Amniotic epithelial cell (primary cell): ENCODE measurements at places on chromosomes 3 and 15.

DNA sequence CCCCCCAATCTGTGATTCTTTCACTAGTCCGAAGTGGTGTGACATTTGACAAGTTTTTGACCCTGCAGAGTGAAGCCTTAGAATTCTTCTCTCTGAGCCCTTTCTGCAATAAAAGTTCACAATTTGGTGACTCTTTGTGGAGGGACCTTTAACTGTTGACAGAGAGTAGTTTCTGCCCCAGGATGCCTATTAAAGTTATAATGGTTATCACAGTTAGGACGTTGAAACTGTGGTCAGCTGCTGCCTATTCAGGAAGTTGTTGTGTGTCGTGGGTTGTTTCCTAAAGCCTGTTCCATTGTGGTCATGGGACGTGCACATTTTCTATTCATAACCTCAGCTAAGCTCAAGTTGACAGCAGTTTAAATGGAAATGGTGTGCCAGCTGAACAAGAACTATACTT is 274.5 kb downstream of the NEK10 start:
- DNase-seq: no peak

GRCh38 chr3:87798567-87798947 is 260.2 kb downstream of the CGGBP1 start:
- no peak for DNase-seq

DNA sequence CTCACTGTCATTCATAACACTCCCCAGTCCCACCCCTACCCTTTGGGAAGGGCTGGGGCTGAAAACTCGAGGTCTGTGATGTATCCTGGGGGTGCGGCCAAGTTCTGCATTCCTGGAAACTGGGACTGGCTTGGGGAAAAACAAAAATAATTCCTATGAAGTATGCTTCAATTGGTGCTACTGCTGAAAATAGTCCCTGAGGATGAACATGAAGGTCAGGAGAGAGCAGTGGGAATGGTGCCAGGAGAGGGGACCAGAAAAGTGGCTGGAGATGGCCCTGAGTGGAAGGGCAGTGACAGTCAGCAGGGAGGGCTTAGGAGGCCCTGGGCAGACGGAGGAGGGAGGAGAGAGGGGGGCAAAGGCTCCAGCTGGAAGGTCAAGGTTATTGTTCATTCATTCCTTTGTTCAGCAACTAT is 4.8 kb upstream of the ISLR start:
- no peak for DNase-seq

DNA sequence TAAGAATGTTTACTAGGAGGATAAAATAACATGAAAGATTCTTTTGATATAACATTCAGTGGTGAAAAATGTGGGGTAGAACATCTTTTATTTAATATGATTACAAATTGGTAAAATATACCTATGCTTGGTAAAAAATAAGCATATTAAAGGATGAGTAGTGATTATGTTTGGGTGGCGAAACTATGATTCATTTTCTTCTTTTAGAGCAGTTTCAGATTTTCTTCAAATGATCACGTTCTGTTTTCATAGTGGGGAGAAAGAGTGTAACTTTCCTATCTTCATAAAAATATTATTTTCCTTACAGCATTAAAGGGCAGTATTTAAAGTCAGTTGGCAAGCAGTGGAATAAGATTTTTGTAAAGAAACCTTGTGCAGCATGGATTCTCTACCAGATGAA is 15.5 kb downstream of the DZIP3 start:
- no peak for DNase-seq

GRCh38 chr15:88463870-88464532 is 3.2 kb downstream of the MRPL46 start:
- DNase-seq: no peak

DNA sequence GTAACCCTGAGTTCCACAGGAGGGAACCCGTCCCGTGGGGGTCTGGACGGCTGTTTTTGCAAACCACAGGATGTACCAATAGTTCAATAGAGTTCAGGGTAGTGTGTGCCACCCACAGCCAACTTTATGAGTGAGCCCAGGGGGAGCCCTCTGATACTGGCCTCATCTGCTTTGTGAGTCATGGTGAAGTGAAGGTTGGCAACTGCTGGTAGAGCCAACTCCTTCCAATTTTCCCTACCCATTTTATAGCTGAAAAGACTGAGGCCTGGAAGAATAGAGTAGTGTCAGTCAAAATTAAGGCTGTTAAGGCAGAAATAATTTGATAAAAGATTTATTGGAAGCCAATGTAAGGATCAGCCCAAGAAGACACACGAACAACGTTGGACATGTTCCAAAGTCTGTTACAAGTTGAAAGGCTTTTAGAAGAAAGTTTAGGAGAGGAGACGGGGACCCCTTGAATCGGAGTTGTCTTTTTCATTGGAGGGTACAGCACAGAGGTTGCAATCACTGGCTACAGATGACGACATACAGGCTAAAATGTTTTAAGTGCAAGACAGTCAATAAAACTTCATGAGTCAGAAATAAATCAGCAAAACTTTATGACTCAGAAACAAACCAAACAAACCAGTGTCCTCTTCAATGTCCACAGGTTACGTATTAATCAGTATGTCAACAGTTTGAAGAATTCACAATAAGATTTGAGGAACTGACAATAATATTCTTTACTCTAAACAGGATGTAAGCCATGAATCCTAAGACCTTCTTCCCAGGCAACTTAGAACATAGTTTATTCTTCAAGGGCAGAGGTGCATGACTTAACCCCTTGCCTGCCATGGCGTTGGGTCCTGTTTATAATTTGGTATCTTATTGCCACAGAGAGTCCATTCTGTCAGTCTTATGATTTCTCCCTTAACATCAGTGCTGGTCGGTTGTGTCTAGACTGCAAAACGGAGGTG is 62.9 kb upstream of the NR2E3 start:
- DNase-seq: peak; percentile 84

- peak; percentile 53 for DNase-seq
Observed at GRCh38 chr3:30751610-30752299, 142.7 kb downstream of the GADL1 start.

- DNase-seq: no peak
Observed at GRCh38 chr15:51668446-51668845, 12.9 kb upstream of the SCG3 start.

- DNase-seq: peak; percentile 32
Observed at GRCh38 chr3:126620738-126621137, 34.2 kb downstream of the TXNRD3 start.

DNA sequence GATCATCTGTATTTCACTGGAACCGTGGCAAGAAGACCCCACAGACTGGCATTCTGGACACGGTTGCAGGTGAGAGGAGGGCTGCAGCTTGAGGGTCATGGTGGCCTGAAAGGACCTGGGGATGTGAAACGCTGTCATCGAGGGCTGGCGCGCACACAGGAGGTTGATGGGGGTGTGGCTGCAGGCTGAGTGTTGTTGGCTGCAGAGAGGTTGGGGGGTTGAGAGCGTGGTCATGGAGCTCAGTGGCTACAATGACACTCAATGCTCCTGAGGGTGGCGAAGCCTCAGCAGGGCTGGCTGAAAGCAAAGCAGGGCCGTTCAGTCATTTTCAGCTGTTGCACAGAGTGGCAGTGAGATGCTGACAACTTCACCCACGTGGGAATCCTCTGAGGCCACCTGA is 21.0 kb downstream of the CPN2 start:
- DNase-seq: no peak

- no peak for DNase-seq
Observed at GRCh38 chr3:140843656-140844055, 98.0 kb upstream of the SLC25A36 start.

GRCh38 chr15:39573844-39574243 is 7.0 kb upstream of the THBS1 start:
- no peak for DNase-seq

DNA sequence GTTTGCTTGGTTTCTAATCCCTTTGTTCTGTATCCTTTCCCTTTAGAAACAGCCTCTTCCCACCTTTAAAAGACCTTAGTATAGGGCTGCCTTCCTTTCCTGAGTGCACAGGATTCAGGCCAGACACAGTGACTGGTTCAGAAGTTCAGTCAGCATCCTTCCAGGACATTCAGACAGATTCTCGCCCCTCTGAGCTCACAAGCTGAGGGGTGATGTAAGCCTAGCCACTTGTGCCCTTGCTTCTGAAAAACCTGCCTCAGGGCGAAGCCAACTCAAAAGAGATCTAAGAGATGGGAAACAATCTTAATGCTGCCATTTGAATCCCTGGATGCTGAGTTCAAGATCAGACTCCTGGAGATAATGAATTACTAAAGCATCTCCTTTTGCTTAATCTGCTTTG is 6.7 kb upstream of the NSMCE3 start:
- DNase-seq: no peak

DNA sequence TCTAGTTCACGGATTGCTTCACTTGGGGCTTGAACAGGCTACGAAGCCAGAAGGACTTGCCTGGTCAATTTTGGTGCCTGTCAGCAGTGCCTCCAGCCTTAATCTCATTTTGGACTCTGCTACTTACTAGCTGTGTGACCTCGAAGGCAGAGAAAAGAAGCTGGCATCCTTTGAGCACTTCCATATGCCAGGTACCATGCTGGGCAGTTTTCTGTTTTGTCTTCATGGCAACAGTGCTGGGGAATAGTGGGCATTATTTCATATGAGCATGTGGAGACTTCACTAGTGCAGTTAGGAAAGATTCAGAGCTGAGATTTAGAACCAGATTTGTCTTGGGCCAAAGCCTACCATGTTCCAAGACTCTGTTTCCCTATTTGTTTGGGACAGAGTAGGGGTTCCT is 92.2 kb downstream of the LRTM1 start:
- no peak for DNase-seq

DNA sequence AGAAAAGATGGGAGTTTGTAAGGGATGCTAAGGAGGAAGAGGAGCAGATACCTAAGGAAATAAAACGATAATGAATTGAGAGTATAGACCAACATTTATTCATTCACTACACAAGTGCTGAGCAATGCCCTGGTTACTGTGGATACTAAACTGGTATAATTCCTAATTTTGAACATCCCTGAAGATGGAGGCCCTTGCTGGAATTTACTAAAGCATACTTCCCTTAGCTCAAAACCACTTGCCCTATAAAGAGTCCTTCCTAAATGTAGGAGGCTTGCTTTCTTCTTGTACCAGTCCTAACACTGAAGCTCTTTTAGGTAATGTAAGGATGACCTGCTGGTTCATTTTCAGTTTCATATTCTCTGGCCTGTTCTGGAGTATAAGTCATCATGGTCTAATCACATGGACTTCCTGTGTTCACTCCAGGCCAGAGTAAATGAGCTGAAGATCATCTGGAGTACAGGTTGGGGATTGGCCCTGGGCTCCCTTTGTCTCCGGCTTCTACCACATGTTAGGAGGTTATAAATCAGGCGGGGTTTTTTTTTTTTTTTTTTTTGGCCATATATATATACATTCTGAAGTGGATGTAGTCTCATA is 40.1 kb upstream of the MTMR10 start:
- DNase-seq: peak; percentile 44

GRCh38 chr15:89963301-89964231 is 37.6 kb upstream of the ZNF710 start:
- no peak for DNase-seq

DNA sequence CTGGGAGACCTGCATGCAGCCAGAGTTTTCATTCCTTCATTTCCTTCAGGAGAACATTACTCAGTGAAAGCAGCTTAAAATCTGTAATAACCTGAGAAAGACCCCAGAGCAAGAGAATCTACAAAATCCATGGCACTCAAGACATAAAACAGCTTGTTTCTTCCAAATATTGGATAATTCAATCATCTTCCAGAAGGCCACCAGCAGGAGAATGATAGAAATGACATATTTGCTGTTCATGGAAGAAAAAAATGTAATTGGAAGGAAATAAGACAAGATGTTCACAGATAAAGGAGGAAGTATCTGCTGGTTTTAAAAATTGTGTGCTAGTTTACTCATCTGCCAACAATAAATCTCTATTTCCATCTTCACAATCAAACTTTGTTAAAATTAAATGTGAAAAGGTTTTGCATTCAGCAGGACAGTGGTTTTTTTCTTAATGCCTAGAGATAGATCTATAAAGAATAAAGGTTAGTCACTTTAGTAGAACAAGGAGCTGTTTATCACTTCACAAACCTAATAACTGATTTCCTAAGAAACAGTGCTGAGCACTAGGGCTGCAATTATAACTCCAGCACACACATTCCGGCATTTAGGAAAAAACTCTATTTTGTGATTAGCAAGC is 530.8 kb downstream of the NSUN3 start:
- no peak for DNase-seq

- DNase-seq: peak; percentile 28
Observed at GRCh38 chr3:185423178-185423577, 60.2 kb downstream of the MAP3K13 start.

- peak; percentile 87 for DNase-seq
Observed at GRCh38 chr3:153614563-153614962, 452.5 kb downstream of the RAP2B start.

- DNase-seq: no peak
Observed at GRCh38 chr3:127157171-127157828, 35.6 kb upstream of the PRR23E start.

- peak; percentile 76 for DNase-seq
Observed at GRCh38 chr15:92810418-92811138, 89.5 kb upstream of the CHD2 start.

GRCh38 chr3:47565734-47566550 is 12.7 kb downstream of the CSPG5 start:
- DNase-seq: no peak

GRCh38 chr15:87197981-87198380 is 1058.6 kb downstream of the NTRK3 start:
- no peak for DNase-seq

DNA sequence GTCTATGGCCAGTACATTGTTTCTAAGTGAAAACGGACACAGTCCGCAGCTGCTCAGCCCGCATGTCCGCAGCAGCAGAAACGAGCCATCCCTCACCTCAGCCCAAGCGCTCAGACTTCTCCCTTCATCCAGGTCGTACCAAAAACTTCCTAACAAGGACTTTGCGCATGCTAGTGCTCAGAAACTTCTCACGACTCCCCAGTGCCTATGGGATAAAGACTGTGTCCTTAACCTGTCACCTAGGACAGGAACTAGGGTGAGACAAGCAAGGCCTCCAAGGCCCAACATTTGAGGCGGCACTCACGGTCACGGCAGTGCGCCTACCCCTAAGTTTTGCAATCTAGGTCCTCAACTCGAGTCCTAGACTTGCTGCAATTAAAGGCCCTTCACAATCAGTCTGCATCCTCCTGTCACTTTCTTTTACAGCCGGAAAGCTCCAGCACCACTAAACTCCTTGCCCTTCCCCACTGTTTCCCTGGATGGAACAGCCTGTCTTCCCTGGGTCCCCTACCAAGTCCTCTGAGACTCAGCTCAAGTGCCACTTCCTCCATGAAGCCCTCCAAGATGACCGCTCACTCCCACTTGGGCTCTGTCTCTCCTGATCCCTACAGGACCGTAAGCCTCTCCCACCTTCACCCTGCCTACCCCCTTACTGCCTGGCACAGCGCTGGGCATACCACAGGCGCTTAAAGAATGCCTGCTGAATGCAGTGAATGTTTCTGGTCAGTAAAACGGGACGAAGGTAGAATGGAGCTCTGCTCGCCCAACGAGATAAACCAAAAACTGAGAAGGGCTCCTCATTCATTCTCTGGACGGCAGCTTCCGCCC is 1.2 kb downstream of the CLN6 start:
- no peak for DNase-seq

- DNase-seq: no peak
Observed at GRCh38 chr15:25741256-25741580, 121.9 kb downstream of the ATP10A start.

DNA sequence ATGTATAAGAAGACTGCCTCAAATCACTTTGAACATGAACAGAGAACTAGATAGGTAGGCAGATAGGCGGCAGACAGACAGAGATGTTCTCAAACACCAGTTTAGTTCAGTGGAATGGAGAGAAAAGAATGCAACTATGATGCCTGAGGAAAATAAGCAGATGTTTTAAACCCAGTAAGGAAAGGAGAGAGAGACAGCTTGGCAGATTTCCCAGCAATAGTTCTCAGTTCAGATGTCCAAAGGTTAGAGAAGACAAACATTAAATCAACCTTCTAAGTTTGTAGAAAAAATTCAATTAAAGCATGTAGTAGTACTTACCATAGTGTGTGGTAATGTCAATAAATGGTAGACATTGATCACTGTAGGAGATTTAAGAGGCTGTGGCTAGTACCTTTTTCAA is 209.6 kb upstream of the PFN2 start:
- peak; percentile 79 for DNase-seq
